Stimulated activated CD8-positive, alpha-beta memory T cell treated with anti-CD3 and anti-CD28 coated beads, Interleukin-7, amount 100 ng/mL, for 48 hours (primary cell): ENCODE measurements at places on chromosomes 7 and 10.

DNA sequence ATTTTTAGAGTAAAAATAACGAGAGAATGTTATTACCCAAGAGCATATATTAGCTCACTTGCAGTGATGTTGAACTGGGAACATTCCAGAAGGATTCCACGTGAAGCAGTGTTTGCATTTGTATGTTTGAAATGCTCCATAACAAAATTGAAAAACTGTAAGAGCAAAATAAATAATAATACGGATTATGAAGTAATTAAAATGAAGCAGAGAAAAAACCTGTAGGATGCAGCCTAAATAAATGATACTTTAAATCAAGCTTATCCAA is 203.3 kb downstream of the BAMBI start:
- no peak for DNase-seq

DNA sequence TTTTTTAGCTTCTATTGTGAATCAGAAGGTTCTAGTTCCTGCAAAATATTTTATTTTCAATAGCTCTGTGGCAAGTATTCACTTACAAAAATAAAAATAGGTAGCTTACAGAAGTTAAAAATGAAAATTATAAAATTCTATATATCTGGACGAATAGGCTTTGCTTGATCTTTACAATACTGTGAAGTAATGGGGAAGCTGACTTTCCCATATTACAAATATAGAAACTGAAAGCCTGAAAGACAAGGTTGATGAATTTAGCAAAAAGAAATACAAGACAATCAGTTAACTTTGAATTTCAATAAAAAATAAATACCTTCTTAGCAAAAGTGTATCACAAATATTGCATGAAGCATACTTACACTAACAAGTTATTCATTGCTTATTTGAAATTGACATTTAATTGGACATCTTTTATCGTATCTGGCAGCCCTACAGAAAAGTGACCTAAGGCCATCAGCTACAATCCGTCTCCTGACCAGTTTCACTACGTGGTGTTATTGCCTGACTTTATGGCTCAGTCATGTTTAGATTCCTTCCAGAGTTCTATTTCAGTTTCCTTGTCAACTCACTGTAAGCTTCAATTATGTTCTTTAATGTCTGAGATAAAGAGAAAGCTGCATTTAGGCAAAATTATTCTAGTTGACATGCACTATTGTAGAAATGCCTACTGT is 310.5 kb upstream of the HGF start:
- DNase-seq, result no peak

DNA sequence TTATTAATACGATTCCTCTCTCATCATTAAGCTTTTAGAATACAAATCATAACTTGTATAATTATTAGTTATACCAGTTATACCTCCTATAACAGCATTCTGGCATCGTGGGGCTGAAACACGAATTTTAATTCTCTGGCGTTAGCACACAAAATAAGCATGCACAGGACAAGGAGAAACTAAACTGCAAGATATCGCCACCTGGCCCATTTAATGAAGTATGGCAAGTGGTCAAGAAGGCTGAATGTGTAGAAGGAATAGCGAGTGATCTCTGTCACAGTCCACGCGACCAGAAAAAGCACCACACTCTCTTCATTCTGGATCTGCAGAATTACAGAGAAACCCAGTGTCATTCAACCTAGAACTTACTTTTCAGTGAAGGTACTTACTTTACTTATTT is 18.1 kb downstream of the HACD1 start:
- no peak for DNase-seq

- no peak for DNase-seq
Observed at GRCh38 chr10:77436257-77436975, 201.2 kb downstream of the KCNMA1 start.

DNA sequence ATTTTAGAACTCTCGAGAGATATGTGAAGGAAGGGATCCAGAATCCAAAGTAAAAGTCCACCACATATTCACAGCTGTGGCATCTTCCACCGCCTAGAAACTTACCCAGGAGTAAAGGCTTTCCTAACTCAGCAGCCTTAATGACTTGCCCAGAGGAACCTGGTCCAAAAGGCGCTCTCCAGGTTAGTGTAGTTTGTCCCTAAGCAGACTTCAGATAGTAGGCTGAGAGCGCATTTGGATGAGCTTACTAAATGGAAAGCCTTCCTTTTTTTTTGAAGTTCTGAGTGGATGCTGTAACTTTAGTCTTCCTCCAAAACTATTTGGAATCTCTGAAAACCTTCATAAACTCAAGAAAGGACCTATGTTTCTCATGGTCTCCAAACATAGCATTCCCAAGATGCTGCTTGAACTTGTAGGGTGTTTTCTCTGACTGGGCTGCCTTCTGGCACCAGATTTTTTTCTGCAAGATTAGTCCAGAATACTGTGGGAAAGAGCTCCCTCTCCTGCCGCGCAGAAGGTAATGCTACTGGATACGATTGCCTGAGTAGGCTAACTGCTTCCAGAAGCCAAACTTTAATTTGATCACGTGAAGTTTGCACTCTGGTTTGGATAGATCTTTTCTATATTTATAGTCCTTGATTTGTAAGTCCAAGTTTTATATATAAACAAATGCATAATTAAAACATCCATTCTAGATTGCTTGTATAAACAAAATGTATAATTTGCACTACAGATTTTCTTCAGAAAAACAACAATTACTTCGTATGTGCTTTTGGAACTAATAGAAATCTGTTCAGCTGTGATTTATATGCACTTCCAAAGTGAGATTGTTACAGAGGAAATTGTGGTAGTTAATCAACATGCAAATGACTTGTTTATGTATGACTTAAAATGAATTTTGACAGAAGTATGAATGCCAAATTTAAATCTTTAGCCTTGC is 19.6 kb upstream of the GPR37 start:
- no peak for DNase-seq

- DNase-seq, result peak; percentile 34
Observed at GRCh38 chr7:22782616-22783232, 39.9 kb downstream of the TOMM7 start.

- no peak for DNase-seq
Observed at GRCh38 chr7:41847606-41848005, 144.7 kb upstream of the INHBA start.

GRCh38 chr7:84477786-84478478 is 283.3 kb upstream of the SEMA3A start:
- no peak for DNase-seq

- DNase-seq, result no peak
Observed at GRCh38 chr10:131371571-131371970, 60.0 kb upstream of the TCERG1L start.

- no peak for DNase-seq
Observed at GRCh38 chr7:132755538-132756483, 179.5 kb upstream of the PLXNA4 start.

DNA sequence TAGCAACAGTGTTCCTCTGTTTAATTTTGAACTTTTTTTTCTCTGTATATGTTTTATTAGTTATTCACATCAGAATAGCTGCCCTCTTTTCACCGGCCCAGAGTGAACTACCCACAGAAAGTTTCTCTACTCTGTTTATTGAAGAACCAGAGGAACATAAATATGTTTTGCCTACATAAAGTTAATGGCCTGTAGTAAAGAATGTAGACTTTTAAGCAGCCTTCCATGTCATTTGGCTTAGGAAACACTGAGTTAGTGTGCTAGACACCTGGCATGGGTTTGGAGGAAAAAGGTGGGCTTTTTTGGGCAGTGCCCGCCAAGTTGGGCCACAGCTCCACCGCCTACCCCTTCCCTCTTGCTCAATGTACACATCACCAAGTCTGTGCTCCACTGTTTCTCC is 8.9 kb upstream of the MEST start:
- DNase-seq, result no peak

DNA sequence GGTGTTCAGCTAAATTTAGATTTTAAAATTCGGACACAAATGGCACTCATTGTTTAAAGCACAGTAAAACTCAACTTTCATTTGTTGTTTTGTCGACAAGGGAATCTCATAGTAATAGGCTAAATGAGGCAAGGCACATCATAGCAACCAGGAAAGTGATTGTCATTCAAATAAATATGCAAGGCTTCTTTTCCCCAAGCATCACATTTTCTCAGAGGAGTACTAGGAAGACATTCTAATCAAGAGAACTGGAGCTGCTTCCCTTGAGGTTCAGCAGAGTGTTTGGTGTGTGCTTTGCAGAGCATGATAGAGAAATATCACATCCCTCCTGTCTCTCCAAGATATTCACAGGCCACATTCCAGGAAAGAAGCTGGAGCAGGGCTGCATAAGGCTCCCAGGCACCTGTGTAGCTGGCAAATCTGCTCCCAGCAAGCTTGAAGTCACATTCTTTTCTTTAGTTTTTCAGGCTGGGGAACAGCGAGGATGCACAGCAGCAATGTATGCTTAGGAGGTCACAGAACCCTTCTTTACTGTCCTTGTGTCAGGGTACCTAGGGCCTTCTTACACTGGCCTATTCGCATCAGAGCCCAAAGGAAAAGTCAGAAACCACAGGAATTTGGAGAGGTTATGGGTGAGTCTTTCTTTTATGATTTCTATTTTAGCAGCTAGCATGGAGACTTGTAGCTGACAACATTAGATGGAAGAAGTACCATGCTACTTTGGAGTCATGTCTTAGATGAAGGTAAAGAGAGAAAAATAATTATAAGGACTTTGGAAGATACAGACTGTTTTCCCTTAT is 95.9 kb upstream of the HDAC9 start:
- no peak for DNase-seq

DNA sequence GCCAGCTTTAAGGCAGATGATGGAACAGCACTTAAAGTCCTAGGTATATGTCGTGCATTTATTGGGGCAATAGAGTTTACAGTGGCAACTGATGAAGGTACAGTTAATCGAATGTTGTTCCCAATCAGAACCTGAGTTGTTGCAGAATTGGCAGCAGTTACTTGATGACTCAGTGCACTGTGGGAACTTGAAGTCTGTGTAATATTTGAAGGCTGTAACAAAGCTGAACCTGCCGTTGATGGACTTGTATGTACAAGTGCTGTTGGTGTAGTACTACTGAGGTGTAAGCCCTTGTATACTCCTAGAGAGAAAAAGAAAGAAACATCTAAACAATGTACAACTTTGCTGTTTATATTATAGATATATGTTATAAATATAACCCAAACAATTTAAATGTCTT is 75.3 kb downstream of the EPC1 start:
- no peak for DNase-seq

DNA sequence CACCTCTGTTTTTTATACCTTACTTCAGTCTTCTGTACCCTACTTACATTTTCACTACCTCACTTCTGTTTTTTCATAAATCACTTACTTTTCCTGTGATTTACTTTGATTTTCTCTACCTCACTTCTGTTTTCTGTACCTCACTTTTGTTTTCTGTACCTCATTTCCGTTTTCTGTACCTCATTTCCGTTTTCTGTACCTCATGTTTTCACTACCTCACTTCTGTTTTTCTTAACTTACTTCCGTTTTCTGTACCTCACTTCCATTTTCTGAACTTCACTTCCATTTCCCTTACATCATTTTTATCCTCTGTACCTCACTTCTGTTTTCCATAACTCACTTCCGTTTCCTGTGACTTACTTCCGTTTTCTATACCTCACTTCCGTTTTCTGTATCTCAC is 492.0 kb upstream of the AKR1E2 start:
- no peak for DNase-seq

DNA sequence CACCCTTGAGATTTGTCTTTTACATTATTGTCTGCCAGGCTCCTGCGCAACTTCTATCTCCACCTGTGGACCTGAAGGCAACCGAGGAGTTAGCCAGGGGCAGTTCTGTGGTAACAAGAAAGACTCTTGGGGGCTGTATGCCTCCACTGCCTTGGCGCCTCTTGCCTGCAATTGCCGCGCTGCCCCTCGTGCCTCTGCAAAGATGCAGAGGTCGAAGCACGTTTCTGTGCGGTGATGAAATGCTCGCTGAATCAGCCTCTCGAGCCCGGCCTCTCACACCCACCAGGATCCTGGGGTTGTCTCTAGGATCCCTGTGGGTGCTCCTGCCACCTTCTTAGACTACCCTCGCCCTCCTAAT is 486 bp upstream of the LHFPL3 start:
- DNase-seq, result no peak

DNA sequence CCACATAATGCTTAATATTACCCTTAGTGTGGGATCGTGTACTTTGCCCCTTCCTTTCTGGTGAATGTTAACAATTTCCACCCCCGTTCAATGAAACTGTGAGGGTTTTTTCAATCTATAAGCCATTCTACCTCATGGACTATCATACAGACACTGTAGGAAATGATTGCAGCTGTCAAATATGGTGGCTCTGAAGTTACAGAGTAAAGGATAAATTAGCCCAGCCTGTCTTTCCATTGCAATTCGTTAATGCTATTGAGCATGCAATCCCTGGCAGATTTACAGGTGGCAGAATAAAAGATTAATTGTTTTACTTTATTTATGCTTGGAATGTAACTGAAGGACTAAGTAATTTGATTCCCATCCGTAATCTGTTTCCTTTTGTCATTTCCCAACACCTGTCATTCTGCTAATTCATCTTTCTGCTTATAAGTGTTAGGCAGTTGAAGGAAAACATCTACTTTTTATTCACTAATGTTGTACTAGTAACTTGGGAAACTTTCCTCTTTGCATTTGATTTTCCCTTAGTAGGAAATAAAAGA is 1211.6 kb upstream of the LRRN3 start:
- DNase-seq, result no peak

DNA sequence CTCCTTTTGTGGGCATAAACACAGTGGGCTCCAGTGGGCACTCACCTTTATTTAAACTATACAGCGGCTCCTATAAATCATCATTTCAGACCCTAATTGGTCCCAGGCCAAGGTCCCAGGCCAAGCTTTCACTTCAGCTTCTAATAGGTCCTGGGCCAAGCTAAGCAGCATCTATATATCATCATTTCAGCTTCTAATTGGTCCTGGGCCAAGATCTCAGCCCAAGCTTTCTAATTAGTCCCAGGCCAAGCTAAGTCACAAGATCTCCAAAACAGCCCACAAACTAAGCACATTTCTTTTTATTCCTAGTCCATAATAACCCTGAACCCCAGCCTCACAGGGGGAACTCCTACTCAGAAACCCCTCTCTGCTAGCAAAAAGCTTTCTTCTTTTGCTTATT is 47.1 kb downstream of the ZNF680 start:
- no peak for DNase-seq

DNA sequence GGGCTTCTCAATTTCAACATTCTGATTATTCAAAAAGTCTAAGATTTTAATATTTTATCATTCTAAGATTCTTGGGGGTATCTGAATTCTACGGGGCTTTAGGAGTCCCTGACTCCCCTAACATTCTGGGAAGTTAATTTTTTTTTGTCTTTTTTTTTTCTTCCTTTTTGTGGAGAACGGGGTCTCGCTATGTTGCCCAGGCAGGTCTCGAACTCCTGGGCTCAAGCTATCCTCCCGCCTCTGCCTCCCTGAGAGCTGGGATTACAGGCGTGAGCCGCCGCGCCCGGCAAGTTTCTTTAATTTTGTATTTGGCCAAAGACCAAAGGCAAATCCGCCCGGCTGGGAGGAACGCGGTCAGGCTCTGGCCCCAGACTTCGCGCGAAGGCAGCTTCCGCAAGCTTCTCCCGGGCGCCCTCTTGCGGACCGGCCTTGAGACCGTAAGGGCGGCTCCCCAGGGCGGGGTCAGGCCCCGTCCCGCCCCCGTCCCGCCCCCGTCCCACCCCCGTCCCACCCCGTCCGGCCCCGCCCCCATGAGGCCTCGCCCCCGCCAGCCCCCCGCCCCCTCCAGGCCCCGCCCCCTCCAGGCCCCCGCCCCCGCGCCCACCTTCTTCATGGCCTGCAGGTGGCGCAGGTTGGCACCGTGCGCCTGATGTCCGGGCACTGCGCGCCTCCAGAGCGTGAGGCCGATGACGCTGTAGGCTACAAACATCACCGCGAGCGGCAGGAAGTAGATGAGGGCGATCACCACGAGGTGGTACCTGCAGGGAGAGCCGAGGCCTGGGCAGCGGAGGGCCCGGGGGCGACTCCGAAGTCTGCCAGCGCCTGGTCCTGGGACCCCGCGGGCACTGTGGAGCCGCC is 8.2 kb downstream of the TACR2 start:
- DNase-seq, result peak; percentile 78
